Suppressor macrophage treated with lipopolysaccharide for 1 hour (primary cell): ENCODE measurements at places on chromosomes 11 and 22.

GRCh38 chr11:11959601-11960000 lies 48.8 kb downstream of the DKK3 start:
- DNase-seq = no peak

DNA sequence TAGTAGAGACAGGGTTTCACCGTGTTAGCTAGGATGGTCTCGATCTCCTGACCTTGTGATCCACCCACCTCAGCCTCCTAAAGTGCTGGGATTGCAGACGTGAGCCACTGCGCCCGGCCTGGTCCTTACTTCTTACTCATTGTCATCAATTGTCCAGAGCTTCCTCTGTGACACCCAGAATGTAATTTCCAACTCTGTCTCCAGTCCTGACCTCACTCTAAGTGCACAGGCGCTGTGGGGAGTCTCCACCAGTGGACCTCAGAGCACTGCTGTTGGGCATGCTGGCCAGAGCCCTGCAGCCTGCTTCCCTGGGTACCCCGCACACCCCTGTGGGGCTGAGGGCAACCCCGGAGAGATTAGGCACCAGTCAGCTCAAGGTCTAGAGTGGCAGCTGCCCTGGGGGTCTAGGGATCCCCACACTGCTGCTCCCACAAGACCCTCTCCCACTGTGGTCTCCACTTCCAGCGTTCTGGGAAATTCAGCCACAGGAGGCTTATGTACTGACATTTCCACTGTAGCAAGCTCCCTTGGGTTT lies 1140.3 kb downstream of the TBC1D22A start:
- no peak for DNase-seq

DNA sequence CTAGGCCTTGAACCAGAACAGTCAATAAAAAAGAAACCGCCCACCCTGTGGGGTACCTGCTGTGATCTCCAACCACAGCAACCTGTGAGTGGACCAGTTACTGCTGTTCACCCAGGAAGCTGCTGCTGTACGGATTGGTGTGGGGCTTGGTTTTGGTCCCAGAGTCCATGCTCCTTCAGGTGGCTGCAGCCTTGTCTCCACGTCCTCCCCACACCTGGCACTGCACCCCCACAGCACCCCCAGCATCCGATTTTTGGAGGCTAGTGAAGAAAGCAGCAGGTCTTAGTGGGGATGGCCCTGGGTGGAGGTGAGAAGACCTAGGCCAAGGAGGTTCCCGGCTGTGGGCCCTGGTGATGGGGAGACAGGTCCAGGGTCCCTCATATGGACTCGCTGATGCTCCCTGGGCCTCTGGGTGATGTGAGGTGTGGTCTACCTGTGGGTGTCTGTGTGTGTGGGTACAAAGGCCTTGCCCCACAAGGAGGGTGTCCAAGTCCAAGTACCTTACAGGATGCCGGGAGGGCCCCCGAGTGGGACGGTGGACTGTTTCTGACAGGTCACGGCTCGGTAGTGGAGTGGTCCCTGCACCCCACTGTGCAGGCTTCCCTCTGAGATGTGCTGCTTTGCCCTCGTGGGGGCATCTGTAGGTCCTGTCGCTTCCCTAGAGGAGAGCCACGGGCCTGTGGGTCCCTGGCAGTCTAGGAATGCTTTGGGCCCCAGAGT lies 283.4 kb downstream of the TBC1D22A start:
- DNase-seq = no peak

DNA sequence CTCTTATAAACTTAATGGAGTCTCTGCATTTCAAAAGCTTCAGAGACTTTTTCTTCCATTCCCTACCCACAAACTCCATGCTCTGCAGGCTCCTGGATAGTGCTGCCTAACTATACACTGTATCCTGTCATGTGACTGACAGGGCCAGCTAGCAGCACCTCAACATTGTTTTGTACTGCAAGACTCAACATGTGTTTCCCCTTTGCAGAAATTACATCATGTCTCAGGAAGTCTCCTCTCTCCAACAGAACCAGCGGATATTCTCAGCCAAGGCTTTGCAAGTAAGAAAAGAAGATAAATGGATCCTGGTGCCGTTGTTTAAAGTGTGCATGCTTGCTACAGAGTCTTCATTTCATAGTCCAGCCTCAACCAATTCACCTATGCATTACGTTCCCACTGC lies 164.0 kb upstream of the UBASH3B start:
- peak; percentile 27 for DNase-seq

- no peak for DNase-seq
Measured at GRCh38 chr11:15882876-15883454, 473.4 kb downstream of the SOX6 start.
